SJSA1 (cell line): ENCODE measurements at places on chromosomes 3 and 15. TPM values are rescaled to one million over a fixed set of nuclear protein-coding genes. Genes with fewer than 3 reads are reported as not detected.

XIRP1 gene
- total RNA-seq, result 0.69 and 1.9 TPM in 2 replicates

BMF gene
- total RNA-seq, result 3.2 and 6.2 TPM in 2 replicates

SUSD5 gene
- 8.3 and 14.1 TPM in 2 replicates for total RNA-seq

PPP1R14D gene
- not detected in 2 replicates for total RNA-seq

SLC28A2 gene
- not detected in 2 replicates for total RNA-seq

RTP1 gene
- total RNA-seq, result not detected in 2 replicates

VGLL3 gene
- total RNA-seq, result 11.3 and 17.1 TPM in 2 replicates

- DNase-seq, result no peak
- H3K4me1 ChIP-seq, result no peaks in the 10 kb centered on the region
- no peaks in the 10 kb centered on the region for H3K27me3 ChIP-seq
- H3K27ac ChIP-seq, result no peak overlapping the region
Observed at GRCh38 chr3:171346019-171346418, 114.2 kb downstream of the TNIK start.

DNA sequence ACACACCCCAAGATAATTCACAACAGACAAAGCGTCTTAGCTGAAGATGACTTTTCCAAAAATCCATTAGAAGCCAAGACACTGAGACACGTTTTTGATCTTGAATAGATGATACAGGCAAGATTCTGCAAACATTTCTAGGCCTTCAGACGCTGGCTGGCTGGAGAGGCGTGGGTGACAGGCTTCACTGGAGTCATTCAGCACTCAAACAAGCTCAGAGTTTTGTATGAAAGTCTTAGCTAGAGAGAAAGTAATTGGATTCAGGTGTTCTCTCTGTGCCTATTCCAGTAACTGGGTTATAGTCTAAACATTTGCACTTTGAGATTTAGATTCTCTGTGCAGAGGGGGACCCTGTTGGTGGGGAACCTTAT is 147.7 kb upstream of the BHLHE40 start:
- H3K36me3 ChIP-seq, result no peaks in the 10 kb centered on the region
- H3K4me1 ChIP-seq, result peaks cover 34% of the 10 kb centered on the region

DNA sequence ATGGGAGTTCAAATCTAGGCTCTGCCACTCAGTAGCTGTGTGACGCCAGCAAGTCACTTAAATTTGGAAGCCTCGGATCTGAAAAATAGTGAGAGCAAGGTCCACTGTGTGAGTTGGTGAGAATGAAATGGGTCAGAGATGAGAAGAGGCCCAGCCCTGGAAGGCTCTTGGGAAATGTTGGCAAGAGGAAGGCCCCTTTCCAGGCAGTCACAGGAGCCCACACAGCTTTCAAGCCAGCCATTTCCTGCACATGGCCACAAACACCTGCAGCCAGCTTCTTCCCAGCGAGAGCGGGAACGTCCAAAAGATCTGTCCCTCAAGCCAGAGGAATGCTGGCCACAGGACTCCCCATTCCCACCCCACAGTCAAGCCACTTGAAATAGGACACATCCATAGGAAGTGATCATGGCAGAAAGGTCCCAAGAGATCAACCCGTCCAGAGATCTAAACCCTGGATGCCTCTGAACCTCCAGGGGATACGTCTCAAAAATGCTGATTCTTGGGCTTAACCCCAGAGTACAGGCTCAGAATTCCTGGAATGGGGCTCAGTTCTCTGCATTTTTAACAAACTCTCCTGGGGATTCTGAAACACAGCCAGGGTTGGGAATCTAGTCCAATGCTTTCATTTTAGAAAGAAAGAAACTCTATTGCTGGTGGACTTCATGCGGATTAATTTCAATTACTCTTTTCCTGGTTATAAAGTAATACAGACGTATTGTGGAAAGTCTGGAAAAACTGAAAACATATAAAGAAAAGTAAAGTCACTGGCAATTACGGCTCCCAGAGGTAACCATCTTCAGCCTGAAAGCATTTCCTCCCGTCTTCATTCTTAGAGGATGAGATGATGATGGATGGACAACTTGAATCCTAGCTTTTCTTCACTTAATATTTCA is 35.9 kb downstream of the NTRK3 start:
- no peak for DNase-seq
- H3K4me3 ChIP-seq, result no peak overlapping the region
- H3K4me1 ChIP-seq, result no peaks in the 10 kb centered on the region
- no peaks in the 10 kb centered on the region for H3K27me3 ChIP-seq
- H3K36me3 ChIP-seq, result no peaks in the 10 kb centered on the region
- H3K27ac ChIP-seq, result no peak overlapping the region

- H3K4me1 ChIP-seq, result peaks cover 22% of the 10 kb centered on the region
- no peaks in the 10 kb centered on the region for H3K27me3 ChIP-seq
- H3K4me3 ChIP-seq, result peak within 1 kb of the TSS; percentile 82
- DNase-seq, result no peak
Observed at GRCh38 chr3:184186184-184186901, at the start of gene ABCF3. Gene ABCF3 (plus strand): TSS chr3:184186199. CDS start chr3:184186208, 9 bp downstream.

DNA sequence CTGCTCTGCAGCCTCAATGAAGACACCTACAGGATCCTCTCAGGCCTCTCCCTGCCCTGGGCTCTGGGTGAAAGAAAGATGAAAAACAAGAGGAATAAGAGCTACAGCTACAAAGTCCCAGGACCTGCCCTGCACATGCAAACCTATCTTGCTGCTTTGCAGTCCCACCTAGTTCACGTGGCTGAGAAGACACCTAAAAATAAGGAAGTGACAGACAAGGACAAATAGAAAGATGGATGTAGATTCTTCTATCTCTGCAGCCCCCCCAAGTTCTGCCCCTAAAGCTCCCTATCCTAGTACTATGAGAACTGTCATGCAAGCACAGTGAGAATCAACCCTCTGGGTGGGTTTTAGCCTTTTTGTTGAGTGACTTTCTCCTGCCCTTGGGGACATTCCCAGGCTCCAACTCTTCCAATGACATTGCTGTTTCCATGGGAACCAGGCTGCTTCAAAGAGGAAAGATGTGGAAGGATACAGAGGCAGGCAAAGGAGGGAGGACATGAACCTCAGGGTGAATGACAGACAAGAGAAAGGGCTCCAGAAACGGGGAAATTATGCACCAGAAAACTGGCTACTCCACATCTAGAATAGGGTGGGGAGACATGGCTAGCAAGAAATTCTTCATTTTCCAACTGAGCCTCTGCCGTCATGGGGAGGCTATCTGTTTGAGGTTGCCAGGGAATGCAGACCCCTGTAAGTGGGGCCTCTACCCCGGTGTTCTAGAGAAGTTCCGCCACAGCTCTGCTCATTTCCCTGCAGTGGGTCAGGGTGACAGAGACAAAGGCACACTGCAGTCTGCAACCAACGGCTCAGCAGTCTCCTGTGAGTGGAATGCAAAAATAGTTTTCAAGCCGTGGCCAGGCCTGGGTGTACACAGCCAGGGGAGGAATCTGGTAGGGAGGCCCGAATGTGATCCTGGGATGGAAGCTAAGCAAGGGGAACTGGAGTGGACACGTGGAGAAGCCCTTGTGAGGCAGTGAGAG is 5.2 kb downstream of the CSPG5 start:
- peaks cover 10% of the 10 kb centered on the region for H3K4me1 ChIP-seq
- H3K27ac ChIP-seq, result no peak overlapping the region
- H3K36me3 ChIP-seq, result no peaks in the 10 kb centered on the region
- peaks cover 10% of the 10 kb centered on the region; the same call in 1 of the 2 replicates for H3K27me3 ChIP-seq
- DNase-seq, result no peak
- H3K4me3 ChIP-seq, result no peak overlapping the region

DNA sequence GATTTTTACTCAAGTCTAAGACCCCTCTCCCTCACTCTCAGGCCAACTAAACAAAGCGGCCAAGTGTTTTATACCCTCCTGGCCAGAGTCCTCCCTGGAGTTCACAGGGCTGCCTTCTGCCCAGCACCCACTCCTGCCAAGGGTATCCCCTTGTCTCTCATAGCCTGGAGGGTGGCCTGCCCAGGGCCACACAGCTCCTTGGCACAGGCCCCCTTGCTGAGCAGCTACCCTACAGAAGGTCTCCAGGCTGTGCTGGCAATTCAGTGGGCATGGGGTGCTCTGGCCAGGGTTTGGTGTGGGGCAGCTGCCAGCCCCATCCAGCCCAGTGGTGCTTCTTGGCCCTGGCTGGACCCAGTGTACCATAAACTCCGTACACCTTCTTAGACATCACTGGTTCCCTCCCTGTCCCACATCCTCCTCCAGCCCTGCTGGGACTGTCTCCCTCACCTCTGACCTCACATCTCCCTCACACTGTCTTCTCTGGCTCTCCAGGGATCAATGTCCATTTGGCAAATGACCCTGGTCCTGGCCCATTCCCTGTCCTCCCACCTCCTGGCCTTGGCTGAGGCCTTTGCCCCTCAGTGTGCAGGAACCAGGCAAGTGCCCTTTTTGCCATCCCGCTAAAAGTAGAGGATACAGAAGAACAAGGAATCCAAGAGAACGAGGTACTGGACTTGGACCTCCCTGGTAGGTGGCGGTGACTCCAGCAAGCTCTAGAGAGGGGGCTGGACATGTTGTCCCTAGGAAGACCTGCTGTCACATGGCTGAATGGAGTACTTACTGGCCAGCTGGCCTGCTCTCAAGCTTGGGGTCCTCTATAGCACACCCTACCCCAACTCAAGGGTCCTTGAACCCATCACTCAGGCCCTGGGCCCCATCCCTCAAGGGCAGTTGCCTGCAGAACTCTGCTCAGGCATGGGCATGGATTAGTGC is 50.0 kb upstream of the TRPM1 start:
- no peaks in the 10 kb centered on the region for H3K4me1 ChIP-seq
- no peaks in the 10 kb centered on the region for H3K36me3 ChIP-seq
- DNase-seq, result no peak
- H3K4me3 ChIP-seq, result no peak overlapping the region

DNA sequence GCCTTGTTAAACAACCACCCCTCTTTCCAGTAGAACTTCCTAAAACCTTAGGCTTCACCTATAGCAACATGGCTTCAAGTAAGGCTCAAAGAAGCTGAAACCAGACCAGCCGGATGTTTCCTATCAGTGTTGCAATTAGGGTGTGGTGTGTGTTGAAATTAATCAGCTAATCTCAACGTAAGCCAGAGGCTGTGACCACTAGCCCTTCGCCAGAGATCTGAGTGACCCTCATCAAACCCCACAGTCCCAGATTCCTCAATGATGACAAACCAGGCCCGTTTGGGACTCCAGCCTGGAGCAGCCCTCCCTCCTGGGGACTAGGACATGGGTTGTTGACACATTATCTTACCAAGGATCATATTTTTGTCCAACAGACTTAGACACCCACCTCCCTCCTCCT is 27.3 kb downstream of the CYP11A1 start:
- no peaks in the 10 kb centered on the region for H3K27me3 ChIP-seq
- no peak for DNase-seq
- no peaks in the 10 kb centered on the region for H3K36me3 ChIP-seq
- H3K27ac ChIP-seq, result peak overlapping the region; percentile 45
- H3K4me3 ChIP-seq, result no peak overlapping the region

GRCh38 chr15:87816016-87816415 is 440.5 kb downstream of the NTRK3 start:
- no peak for DNase-seq
- H3K36me3 ChIP-seq, result no peaks in the 10 kb centered on the region
- no peaks in the 10 kb centered on the region for H3K27me3 ChIP-seq

DNA sequence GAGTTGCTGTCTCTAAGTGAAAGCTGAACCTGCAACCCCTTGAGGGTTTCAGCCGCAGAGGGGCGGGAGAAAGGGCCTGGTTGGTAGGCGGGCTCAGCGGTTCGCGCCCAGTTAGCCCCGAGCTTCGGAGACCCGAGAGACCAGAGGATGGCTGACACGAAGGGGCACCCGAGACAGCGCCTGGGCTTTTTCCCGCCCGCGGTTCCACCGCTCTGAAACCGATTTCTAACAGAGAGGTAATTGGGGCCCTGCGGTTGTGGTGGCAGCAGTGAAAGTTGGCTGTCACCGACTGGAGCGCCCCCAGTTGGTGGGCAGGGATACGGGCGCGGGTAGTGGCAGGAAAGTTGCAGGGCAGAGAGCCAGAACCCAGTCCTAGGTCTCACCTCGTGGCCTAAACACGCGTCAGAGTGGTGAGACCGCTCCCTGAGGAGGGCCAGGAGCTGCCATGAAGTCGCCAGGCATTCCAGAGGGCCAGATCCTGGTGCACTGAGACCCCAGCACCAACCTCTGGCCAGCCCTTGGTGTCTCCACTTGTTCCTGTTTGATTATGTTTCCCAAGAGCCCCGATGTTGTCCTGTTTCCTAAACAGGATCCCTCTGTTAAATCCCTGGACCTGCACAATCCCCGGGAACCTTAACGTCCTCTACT is 625 bp upstream of the ELL3 start:
- H3K4me3 ChIP-seq, result peak overlapping the region; percentile 48
- peaks cover 18% of the 10 kb centered on the region for H3K36me3 ChIP-seq
- DNase-seq, result peak; percentile 94
- peak overlapping the region; percentile 47 for H3K27ac ChIP-seq

DNA sequence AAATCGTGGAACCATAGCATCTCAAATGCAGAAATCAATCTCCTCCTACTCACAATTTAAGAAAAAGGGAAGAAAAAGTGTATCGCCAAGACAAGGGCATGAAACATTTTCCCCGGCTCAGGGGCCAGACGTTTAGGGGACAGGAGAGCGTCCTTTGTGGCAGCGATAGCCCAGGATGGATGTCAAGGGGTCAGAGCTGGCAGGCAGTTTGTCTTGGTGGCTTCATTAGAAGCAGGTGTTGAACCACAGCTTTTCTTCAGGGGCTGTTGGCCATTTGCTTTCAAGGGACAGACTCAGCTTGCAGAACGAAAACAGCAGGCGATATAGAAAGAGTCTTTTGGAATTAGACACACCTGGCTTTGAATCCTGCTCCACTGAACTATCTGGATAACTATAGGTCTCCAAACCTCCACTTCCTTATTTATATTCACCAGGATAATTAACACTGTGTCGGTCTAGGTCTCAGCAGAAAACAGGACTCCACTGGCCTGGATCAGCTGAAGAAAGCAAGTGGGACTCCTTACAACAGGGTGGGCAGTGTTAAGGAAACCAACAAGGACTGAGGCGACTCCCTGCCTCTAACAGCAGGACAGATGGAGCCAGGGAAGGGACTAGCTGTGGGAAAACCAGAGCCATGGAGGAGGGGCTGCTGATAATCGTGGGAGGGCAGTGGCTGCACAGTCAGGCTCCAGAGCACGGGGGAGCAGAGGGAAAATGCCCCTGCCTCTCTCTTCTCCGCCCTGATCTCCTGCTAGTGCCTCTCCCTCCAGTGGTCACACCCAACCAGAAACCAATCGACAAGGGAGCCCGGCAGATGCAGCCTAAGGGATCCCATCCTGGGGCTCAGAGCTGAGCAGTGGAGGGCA is 123.6 kb downstream of the LIPC start:
- H3K36me3 ChIP-seq, result no peaks in the 10 kb centered on the region
- no peak overlapping the region for H3K4me3 ChIP-seq

- peaks cover 13% of the 10 kb centered on the region for H3K4me1 ChIP-seq
- no peak overlapping the region for H3K4me3 ChIP-seq
- no peak for DNase-seq
Observed at GRCh38 chr3:49805367-49805782, 2.3 kb downstream of the INKA1 start.

GRCh38 chr3:1611824-1612223 is 486.8 kb upstream of the CNTN4 start:
- DNase-seq, result no peak
- H3K27ac ChIP-seq, result no peak overlapping the region
- no peaks in the 10 kb centered on the region for H3K4me1 ChIP-seq
- H3K27me3 ChIP-seq, result no peaks in the 10 kb centered on the region

GRCh38 chr3:185582236-185582635 is 3.9 kb upstream of the SENP2 start:
- no peak overlapping the region for H3K4me3 ChIP-seq
- 0 out of 2 replicates have a peak, but pooled peaks cover 3% of the 10 kb centered on the region for H3K36me3 ChIP-seq
- no peaks in the 10 kb centered on the region for H3K27me3 ChIP-seq
- H3K4me1 ChIP-seq, result peaks cover 9% of the 10 kb centered on the region
- H3K27ac ChIP-seq, result no peak overlapping the region

GRCh38 chr15:55327387-55327786 is 8.4 kb downstream of the PIGB start:
- H3K27ac ChIP-seq, result no peak overlapping the region
- H3K4me1 ChIP-seq, result no peaks in the 10 kb centered on the region
- H3K36me3 ChIP-seq, result peaks cover 8% of the 10 kb centered on the region
- DNase-seq, result no peak
- no peaks in the 10 kb centered on the region for H3K27me3 ChIP-seq

GRCh38 chr15:101206176-101206591 is 45.7 kb downstream of the CHSY1 start:
- peaks cover 42% of the 10 kb centered on the region for H3K4me1 ChIP-seq
- H3K36me3 ChIP-seq, result no peaks in the 10 kb centered on the region
- peak overlapping the region; percentile 54 for H3K27ac ChIP-seq
